ENCODE measurements at places on chromosomes 4 and X. TPM values are rescaled to one million over a fixed set of nuclear protein-coding genes. Genes with fewer than 3 reads are reported as not detected.

SOWAHD gene
- 0.19 TPM for total RNA-seq

FANCB gene
- total RNA-seq = 2.3 TPM

CITED1 gene
- 0.28 TPM for total RNA-seq

GUCY1B1 gene
- 3.9 TPM for total RNA-seq

RIBC1 gene
- 0.74 TPM for total RNA-seq

GAGE12F gene
- total RNA-seq = not detected

SSX2B gene
- total RNA-seq = not detected

TMEM192 gene
- total RNA-seq = 7.8 TPM

IBSP gene
- total RNA-seq = not detected

KLKB1 gene
- not detected for total RNA-seq

DUSP21 gene
- total RNA-seq = not detected

TMSB15A gene
- total RNA-seq = 1.1 TPM

CRMP1 gene
- not detected for total RNA-seq

ATOH1 gene
- not detected for total RNA-seq

FRG2 gene
- not detected for total RNA-seq

PITX2 gene
- total RNA-seq = not detected

RASSF6 gene
- 6.4 TPM for total RNA-seq

RHOXF2 gene
- total RNA-seq = not detected

PNMA5 gene
- total RNA-seq = not detected

EGF gene
- total RNA-seq = 0.14 TPM

MAGEA2B gene
- total RNA-seq = not detected

GBA3 gene
- not detected for total RNA-seq

NLRP2B gene
- total RNA-seq = not detected

NUP62CL gene
- 2.0 TPM for total RNA-seq

All from airway epithelial cell (primary cell).